ENCODE measurements at places on chromosomes 6 and 20.

DNA sequence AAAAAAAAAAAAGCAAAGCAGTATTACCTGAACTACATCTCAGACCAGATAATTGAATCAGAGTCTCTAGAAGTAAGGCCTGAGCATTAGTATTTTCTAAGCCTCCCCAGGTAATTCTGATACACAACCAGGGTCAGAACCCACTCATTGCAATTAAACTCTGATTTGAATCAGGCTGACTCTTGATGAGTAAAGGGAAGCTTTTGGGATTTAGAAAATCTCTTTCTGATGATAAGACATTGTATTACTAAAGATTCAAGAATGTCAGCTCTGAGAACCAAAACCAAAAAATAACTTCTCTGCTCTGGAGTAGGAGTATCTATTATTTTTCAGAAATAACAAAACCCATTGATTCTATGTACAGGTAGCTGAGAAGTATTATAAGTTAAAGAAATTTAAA is 100.1 kb upstream of the COL21A1 start:
- DNase-seq = no peak

DNA sequence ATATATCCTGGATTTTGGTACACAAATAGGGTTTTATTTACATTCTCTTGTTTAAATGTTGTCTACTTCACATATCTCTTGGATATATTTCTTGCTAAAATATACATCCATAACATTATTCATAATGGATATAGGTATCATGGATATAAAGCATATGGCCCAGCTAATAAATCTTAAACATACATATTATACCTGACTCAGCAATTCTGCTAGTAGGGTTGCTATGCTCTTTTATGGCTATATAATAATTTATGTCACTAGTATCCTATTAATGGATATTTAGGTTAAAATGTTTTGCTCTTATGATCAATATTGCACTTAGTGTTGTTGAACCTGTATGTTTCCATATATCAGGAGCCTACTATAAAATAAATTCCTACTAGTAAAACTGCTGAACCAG is 375.5 kb downstream of the LMBRD1 start:
- DNase-seq = no peak

GRCh38 chr20:13344671-13345070 is 123.6 kb downstream of the ISM1 start:
- DNase-seq = no peak

GRCh38 chr6:83884523-83884922 is 25.0 kb downstream of the CYB5R4 start:
- peak; percentile 6 for DNase-seq

DNA sequence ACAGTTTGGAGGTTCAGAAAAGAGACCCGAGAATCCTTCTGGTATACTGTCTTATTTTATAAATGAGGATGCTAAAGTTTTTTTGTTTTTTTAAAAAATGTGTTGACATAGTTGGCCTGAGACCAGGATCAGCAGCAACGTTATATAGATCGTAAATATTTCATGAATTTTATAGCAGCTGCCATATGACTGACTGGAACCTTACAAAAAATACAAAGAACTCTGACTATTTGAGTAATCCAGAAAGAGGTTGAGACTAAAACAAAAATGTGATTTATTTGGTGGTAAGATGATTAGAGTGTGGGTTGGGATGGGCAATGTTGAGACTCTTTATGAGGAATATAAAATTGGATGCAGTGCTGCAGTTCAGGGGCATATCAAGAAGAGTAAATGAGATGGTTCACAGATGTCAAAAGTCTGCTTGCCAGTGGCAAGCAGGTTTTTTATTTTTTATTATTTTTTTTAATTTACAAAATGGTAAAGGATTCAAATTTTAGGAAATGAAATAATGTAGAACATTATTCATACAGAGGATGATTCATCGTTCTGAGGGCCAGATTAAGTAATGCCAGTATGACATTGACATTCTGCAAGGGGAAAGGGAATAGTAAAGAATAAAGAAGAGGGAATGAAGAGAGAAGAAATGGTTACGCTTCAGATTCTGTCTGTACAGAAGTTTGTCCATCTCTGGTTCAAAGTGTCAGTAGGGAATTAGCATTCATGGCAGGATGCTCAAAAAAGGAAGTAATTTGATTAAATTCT is 58.5 kb downstream of the SCAF8 start:
- no peak for DNase-seq

- DNase-seq = no peak
Measured at GRCh38 chr20:63417738-63418120, 54.7 kb downstream of the KCNQ2 start.

- DNase-seq = no peak
Measured at GRCh38 chr6:107691062-107691751, 132.9 kb downstream of the SCML4 start.

DNA sequence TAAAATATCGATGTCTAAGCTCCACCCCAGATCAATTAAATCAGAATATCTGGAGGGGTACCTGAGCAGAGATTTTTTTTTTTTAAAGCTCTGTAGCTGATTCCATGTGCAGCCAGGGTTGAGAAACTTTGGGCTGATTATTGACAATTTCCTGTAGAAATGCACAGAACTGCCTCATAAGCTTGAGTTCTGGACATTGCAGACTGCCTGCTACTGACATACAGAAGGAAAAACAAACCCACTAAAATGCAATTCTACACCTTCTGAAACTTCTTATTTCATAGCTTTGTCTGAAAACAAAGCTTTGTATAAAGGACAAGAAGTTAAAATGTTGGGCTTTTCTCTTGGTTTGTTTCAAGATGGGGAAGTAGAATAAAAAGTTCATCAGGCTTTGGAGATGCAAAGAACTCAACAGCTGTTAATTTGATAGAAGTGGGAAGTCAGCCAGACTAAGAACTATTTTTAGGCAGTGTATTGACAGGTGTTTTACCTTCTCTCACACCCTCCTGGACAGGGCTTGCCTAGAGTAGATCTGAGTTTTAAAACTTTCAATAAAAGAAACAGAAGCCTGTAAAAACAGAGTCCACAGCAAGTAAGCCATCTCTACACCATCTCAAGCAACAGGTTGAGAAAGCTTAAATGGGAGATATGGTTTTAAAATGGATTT is 147.7 kb downstream of the KCNQ5 start:
- DNase-seq = no peak

- no peak for DNase-seq
Measured at GRCh38 chr20:25984933-25985332, 288.3 kb upstream of the ZNF337 start.

GRCh38 chr6:155100087-155100486 is 105.0 kb downstream of the TIAM2 start:
- no peak for DNase-seq

GRCh38 chr20:50691573-50692551 is 520 bp upstream of the RIPOR3 start:
- no peak for DNase-seq

- no peak for DNase-seq
Measured at GRCh38 chr6:16240589-16241320, 2.4 kb downstream of the GMPR start.

DNA sequence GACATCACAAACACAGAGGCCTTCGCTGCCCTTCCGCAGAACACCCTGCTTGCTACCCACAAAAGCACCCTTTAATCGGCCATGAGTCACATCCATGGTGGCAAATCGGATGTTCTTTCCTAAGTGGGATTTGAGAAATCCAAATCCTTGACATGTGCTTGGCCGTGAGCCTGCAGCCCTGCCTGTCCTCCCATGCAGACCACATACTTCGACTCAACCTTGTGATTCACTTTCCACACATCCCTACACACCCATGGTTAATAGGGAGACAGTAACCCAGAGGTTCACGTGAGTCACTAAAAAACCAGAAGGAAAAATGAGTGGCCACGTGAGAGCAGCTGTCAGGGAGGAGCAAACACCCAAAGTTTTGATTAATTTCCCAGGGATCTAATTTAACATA is 19.4 kb downstream of the RAMACL start:
- no peak for DNase-seq

GRCh38 chr20:49887251-49888211 is 27.8 kb downstream of the SPATA2 start:
- no peak for DNase-seq

- no peak for DNase-seq
Measured at GRCh38 chr20:40687384-40688128, 1.5 kb downstream of the MAFB start.

DNA sequence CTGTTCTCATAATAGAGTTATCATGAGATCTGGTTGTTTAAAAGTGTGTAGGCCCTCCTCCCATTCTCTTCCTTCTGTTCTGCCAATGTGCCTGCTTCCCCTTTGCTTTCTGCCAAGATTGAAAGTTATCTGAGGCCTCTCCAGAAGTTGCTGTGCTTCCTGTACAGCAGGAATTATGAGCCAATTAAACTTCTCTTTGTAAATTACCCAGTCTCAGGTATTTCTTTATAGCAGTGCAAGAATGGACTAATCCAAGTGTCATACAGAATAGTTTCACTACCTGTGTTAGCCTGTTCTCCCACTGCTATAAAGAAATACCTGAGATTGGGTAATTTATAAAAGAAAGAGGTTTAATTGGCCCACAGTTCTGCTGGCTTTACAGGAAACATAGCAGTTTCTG is 100.0 kb downstream of the CD24 start:
- DNase-seq = no peak

DNA sequence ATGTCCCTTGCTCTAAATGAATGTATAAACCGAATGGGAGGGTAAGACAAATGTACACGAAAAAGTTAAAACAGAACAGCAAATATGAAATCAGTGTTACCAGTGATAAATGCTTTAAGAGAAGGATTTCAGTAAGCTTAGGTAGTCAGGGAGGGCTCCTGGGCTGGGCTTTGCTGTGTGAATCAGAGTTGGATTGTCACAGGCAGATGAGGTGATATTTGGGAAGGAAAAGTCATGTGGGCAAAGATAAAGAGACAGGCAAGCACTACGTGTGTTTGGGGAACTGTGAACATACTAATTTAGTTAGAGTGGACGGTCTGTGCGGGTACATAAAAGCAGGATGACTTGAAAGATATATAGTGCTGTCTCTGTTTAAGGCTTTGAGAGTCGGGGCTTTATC is 114.8 kb downstream of the CRYBG1 start:
- no peak for DNase-seq

GRCh38 chr6:101085327-101085726 is 204.2 kb upstream of the ASCC3 start:
- DNase-seq = no peak

DNA sequence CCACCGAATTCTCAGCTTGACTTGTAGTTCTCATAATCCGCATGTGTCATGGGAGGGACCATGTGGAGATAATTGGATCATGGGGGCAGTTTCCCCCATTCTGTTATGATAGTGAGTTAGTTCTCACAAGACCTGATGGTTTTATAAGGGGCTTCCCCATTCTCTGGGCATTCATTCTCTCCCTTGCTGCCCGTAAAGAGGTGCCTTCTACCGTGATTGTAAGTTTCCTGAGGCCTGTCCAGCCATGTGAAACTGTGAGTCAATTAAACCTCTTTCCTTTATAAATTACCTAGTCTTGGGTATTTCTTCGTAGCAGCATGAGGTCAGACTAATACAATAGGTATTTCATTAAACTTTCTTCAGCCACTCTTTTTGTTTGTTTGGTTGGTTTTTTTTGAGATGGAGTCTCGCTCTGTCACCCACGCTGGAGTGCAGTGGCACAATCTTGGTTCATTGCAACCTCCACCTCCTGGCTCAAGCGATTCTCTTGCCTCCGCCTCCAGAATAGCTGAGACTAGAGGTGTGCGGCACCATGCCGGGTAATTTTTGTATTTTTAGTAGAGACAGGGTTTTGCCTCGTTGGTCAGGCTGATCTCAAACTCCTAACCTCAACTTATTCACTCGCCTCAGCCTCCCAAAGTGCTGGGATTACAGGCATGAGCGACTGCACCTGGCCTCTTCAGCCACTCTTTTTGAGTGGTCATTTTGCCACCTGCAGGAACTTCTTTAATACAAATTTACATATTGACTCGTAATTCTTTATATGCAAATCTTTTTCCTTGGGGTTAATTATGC is 36.3 kb downstream of the GSTA2 start:
- DNase-seq = no peak

DNA sequence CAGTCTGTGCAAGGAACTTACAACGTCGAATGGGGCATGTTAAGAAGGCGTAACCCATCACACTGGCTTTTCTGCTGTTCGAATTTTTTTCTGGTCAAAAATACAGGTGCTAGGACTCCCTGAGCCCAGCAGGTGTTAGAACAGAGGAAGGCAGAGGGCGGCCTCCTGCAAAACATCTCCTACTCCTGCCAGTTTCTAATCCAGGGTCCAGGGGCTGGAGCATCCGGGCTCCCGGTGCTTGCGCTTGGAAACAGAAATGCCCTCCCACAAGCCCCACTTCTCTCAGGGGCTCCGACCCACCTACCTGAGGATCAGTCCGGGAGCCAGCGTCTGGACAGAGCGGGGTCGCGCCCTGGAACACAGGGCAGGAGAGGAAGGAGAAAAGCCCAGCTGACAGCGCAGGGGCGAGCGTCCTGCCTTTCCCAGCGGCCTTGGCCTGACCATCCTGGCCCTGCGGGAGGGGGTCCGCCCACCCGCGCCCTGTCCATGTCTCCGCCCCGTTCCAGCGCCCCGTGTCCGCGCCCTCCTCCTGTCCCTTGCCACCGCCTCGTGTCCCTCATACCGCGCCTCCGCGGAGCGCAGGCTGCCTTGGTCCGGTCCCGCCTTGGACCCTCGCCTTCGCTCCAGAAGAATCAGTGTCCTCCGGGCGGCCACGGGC is 14.8 kb upstream of the LPA start:
- no peak for DNase-seq

- no peak for DNase-seq
Measured at GRCh38 chr20:57372157-57372556, 19.0 kb upstream of the RBM38 start.

- no peak for DNase-seq
Measured at GRCh38 chr6:97361286-97361685, 78.3 kb upstream of the MMS22L start.

GRCh38 chr20:38272398-38272797 is 11.9 kb upstream of the KIAA1755 start:
- DNase-seq = no peak

- no peak for DNase-seq
Measured at GRCh38 chr6:45538641-45539547, 161.2 kb upstream of the SUPT3H start.

GRCh38 chr6:81997090-81997926 is 244.8 kb upstream of the TENT5A start:
- no peak for DNase-seq

DNA sequence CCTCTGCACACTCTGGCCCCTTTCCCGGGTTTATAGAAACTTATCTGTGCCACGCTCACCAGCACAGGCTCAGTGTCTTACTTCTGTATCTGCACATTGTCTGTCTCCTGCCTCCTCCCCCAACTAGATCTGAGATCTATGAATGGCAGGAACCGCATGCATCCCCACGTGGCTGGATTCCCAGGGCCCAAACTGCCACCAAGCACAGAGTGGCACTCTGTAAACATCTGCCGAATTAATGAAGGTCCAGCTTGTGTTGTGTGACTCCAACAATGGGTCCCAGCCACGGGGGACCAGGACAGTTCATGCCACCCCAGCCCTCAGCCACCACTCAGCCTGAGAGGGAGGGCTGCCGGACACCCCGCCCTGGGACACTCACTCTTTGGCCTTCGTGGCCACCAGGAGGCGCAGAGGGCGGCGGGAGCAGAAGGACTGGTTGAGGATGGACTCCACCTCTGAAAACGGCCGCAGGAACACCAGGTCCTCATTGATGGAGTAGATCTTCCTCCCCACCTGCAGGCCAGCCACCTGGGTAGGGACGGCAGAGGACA is 171.1 kb downstream of the PREX1 start:
- no peak for DNase-seq

GRCh38 chr6:137237413-137238170 is 18.4 kb upstream of the IFNGR1 start:
- no peak for DNase-seq

- DNase-seq = no peak
Measured at GRCh38 chr6:143515766-143516355, 4.3 kb upstream of the FUCA2 start.

GRCh38 chr6:7042056-7042653 is 65.6 kb upstream of the RREB1 start:
- DNase-seq = no peak

GRCh38 chr20:38805502-38805957 is at the start of gene PPP1R16B:
Gene PPP1R16B, plus strand, starts transcription at chr20:38805697. Its CDS starts 30,229 bp downstream, at chr20:38835926.
- DNase-seq = no peak
